CD4-positive, alpha-beta T cell treated with Interleukin-10 for 1 hour (primary cell): ENCODE measurements at places on chromosomes 11 and 22.
A peak's percentile ranks its signal among the peaks of the same experiment; 100 is the strongest.

- no peak for DNase-seq
These were observed 12.6 kb downstream of the INSC start for GRCh38 chr11:15127341-15127740.

DNA sequence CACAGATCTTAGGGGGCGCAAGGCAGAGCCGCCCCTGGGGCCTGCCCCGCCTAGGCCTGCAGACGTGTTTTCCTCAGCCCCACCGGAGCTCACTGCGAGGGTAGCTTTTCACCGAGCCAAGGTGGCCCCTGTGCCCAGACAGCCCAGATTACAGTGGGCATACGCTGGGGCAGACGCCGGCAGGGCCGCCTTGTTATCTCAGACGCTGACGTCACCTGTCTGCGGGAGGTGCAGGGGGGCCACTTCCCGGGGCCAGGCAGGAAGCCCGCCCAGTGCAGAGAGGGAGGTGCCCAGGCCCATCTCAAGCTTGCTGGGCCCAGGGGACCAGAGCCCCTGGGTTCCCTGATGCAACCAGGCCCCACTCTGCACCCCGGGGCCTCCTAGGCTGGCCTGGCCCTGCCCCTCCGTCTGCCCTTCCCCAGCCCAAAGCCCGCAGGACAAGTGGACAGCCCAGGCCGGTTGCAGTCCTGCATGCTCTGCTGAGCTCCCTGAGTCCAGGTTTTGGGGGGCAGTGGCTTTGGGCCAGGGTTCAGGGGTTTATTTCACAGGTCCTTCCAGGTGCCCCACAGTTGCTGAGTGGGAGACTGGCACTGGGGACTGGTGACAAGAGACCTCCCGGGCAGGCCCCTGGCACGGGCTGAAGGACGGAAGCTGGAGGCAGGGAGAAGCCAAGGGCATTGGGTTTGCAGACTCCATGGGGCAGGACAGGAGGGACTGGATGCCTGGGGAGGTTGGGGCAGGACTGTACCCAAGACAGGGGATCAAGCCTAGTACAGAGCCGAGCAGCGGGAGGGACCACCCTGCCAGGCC, 38.6 kb downstream of the IGF2 start:
- no peak for DNase-seq

GRCh38 chr11:117071344-117071787, 26.9 kb downstream of the SIK3 start:
- no peak for DNase-seq

GRCh38 chr11:59053387-59053786, 32.7 kb upstream of the GLYATL1B start:
- peak; percentile 78 for DNase-seq

- no peak for DNase-seq
These were observed 57.6 kb downstream of the FBXO7 start for GRCh38 chr22:32531931-32532819.

DNA sequence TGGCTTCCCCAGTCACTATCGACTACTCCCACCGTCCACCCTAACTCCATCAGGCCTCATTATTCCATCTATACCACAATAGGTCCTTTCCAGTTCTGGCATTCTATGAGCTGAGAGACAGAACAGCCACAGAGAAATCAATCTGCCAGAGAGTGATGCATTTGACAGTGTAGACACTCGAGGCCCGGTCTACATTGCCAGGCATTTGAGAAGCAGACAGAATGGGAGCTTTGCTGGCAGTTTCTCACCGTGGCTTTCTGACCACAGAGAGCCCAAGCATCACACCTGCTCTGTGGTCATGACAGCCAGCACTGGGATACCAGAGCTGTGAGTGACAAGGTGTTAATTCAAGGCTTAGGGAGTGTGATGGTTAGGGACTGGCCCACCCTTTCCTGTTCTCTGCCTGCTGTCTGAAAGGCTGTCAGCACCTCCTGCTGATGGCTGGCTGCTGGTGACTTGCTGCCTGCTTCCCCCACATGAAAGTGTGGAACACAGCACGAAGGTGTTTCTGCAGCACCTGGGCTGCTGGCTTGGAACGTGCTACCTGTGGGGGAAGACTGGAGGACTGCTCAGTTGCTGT, 137.8 kb downstream of the KIRREL3 start:
- DNase-seq = no peak

GRCh38 chr11:61577383-61578118, 3.3 kb downstream of the SYT7 start:
- DNase-seq = no peak

- DNase-seq = no peak
These were observed 15.2 kb downstream of the PHLDB1 start for GRCh38 chr11:118622376-118623268.

DNA sequence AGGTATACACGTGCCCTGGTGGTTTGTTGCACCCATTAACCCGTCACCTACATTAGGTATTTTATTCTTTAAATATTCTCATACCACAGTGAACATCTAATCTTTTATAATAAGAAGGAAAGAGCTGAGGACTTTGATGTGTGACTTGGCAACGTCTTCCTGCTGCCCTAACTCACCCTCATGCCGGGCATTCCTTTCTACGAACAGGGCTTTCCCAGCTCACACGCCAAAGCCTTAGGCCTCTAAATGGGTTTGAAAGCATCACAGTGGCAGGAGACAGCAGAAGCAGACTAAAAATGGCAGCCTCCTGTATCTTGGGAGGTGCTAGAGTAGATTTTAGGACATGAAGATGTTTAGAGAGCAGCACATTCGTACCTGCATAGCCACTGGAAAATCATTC, 52.6 kb downstream of the CLTCL1 start:
- DNase-seq = no peak

- no peak for DNase-seq
These were observed 28.3 kb downstream of the RAB39A start for GRCh38 chr11:107956543-107956942.

GRCh38 chr22:41092023-41092817, at the start of gene EP300:
Gene EP300 (plus strand): TSS chr22:41092592. CDS start chr22:41093005, 413 bp downstream.
- DNase-seq = peak; percentile 92

- DNase-seq = no peak
These were observed 124.3 kb downstream of the EHF start for GRCh38 chr11:34745195-34745594.

DNA sequence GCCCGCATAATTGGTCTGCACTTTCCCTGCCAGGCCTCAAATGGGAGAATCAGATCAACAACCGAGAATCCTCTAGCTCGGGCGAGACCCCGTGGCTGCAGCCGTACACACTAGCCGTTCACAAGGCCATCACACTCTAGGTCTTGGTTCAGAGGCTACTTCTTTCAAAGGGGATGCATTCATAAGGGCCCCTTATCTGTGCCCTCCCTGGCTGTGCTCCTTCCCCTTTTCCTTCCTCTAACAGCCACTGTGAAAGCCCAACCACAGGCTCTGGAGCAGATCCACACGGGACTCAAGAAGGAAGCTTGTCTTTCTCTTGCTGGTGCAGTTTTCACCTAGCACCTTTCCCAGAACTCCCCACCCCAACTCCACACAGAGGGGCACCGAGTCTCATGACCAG, 24.5 kb downstream of the SMIM38 start:
- DNase-seq = no peak

DNA sequence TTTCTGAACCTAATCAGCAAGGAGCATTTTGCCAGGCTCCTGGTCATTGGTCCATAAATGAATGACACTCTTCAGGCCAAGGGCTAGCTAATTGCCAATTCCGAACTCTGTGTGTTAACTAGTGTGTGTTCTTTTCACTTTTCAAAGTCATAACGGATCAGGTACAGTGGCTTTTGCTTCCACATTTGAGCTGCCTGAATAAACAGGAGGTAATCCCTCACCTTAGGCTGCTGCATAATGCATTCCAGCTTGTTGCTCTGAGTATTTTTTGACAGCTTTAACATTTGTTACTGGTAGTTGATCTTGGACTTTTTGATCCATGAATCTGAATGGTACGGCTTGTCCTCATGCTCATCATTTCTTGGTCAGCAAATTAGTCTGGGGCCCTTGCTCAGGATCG, 485.1 kb downstream of the CNTN5 start:
- DNase-seq = no peak

GRCh38 chr11:2271077-2271326, 614 bp upstream of the ASCL2 start:
- DNase-seq = peak; percentile 64

DNA sequence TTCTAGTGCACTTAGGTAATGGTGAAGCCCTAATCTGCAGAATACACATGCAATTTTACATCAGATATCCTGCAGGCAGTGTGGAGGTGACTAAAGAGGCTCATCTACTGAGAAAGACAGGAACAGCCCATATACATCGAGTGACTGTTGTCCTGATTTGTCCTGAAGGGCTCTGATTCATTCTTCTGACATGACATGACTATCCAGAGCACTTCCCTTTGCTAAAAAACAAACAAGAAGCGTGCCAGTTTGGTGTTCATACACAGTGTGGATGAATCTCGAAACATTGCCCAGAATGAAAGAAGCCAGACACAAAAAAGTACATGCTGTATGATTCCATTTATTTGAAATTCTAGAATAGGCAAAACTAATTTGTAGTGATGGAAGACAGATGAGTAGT, 48.0 kb upstream of the AMPD3 start:
- DNase-seq = no peak

- DNase-seq = no peak
These were observed 3.3 kb upstream of the RCN1 start for GRCh38 chr11:32087597-32087996.

DNA sequence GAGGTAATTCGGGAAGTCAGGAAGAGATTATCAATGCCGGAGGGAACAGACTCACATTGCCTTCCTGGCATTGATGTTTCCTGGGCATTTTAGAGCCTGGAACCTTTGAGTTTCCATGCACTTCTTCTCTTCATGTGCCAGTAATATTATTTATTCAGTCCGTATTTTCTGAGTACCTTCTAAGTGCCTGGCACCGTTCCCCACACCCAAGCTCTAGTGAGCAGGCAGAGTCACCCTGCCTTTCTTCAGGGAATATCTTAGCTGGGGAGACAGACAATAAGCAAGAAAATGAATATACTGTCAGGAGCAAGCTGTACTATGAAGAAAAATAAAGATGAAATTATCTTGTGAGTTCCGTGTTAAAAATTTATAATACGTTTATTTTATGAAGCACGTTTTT, 136.2 kb upstream of the SEZ6L start:
- DNase-seq = no peak

DNA sequence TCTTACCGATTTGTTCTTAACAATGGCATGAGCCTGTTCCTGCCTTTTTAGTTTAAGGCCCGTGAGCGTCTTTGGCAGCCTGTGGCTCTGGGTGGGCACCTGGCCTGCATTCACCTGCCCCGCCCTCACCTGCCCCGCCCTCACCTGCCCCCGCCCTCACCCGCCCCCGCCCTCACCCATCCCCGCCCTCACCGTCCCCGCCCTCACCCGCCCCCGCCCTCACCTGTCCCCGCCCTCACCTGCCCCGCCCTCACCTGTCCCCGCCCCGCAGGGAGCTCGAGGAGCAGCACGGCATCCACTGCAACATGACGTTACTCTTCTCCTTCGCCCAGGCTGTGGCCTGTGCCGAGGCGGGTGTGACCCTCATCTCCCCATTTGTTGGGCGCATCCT, 14.2 kb downstream of the GATD1 start:
- DNase-seq = no peak

GRCh38 chr22:26325641-26326040, 103.4 kb upstream of the ASPHD2 start:
- no peak for DNase-seq

DNA sequence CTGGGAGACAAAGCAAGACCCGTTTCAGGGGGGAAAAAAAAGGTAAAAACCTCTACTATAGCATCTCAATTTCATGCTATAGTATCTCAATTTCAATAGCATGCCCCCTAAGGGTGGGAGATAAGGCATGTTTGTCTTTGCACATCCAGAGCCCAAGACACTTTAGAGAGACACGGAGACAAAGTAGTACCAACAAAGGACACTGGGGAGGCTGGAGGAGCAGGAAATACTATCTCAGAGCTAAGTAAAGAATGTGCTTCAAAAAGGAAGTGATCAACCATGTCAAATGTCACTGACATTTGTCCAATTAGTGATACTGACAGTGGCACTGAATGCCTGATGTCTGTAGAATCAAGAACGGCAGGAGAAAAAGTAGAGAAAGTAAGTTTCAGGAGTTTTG, 68.6 kb downstream of the RRAS2 start:
- DNase-seq = no peak

GRCh38 chr22:20009018-20009491, 7.6 kb downstream of the ARVCF start:
- DNase-seq = no peak

DNA sequence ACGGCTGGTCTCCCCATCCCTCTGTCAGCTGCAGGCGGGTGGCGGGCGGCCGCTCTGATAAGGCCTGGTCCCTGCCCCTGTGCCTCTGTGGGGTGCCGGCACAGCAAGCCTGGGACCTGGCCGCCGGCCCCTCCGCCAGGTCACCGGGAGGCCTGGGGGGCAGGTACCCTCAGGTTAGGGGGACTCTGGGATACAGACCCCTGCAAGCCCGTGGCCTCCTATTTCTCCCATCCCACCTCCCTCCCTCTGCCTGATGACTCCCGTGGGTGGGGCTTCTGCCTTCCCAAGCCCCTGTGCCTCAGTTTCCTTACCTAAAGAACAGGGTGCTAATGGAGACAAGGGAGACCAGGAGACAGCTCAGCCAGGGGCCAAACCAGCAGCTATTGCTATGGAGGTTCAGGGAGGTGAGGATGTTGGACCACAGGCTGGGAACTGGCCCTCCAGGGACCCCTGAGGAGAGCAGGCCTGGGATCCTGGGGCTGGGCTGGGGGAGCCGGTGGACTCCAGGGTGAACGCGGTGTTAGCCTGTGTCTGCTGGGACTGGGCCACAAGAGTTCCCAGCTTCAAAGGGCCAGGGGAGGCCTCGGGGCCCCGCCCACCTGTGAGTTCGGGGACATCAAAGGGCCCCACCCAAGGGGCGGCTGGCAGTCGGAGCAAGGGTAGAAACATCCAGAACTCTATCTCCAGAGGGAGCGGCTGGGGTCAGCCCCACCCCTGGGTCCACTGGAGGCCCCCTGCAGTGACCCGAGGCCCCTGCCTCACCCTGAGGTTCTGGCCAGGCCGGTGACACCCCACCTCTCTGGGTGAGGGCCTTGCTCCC, 32.0 kb upstream of the TH start:
- DNase-seq = no peak

GRCh38 chr11:122076512-122077120, 39.4 kb downstream of the BLID start:
- DNase-seq = no peak

DNA sequence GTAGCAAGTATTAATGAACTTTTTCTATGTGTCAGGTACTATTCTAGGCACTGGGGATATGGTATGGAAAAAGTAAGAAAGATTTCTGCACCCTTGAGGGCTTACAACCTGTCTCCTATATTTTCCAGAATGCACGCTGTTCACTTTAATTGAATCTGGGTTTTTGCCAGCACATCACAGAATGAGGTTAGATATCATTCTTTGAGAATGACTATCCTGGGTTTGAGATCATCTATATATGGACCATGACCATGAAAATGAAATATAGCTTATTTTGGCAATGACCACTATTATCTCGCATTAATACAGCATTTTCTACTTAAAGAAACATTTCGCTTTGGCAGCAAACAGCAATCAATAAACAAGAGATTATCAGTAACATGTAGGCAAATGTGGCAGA, 46.9 kb downstream of the C11orf71 start:
- no peak for DNase-seq

GRCh38 chr11:131637469-131638175, 267.2 kb downstream of the NTM start:
- no peak for DNase-seq

- DNase-seq = no peak
These were observed 10.9 kb downstream of the RAB38 start for GRCh38 chr11:88164320-88164719.
